Activated naive CD4-positive, alpha-beta T cell treated with anti-CD3 and anti-CD28 coated beads, Interleukin-2, amount 10 ng/mL, durations not matched to agents 7 days and 5 days (primary cell): ENCODE measurements at places on chromosomes 6 and 20.

GRCh38 chr6:162325051-162325450, 402.5 kb downstream of the PRKN start:
- H3K4me3 ChIP-seq, result no peak overlapping the region
- H3K27me3 ChIP-seq, result no peaks in the 10 kb centered on the region
- no peak overlapping the region for H3K27ac ChIP-seq
- no peaks in the 10 kb centered on the region for H3K4me1 ChIP-seq
- H3K36me3 ChIP-seq, result no peaks in the 10 kb centered on the region

DNA sequence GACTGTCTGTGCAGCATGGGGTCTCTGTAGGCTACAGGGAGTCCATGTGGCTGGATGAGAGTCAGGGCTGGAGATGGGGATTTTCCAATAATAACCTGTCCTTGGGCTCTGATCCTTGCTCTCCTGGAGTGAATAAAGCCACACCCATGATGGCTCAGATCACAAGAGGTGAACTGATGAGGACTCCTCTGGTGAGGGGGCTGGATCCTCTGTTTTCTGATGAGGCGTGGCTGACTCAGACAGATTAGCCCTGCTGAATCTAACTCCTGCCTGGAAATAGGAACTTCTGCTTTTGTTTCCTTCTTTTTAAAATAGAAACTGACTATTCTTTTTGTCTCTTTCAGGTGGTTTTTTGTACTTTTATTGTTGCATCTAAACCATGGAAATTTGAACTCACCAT, 27.0 kb downstream of the CST9L start:
- peaks cover 12% of the 10 kb centered on the region for H3K27me3 ChIP-seq
- no peaks in the 10 kb centered on the region for H3K36me3 ChIP-seq
- H3K4me1 ChIP-seq, result no peaks in the 10 kb centered on the region
- no peak for DNase-seq
- H3K4me3 ChIP-seq, result no peak overlapping the region

DNA sequence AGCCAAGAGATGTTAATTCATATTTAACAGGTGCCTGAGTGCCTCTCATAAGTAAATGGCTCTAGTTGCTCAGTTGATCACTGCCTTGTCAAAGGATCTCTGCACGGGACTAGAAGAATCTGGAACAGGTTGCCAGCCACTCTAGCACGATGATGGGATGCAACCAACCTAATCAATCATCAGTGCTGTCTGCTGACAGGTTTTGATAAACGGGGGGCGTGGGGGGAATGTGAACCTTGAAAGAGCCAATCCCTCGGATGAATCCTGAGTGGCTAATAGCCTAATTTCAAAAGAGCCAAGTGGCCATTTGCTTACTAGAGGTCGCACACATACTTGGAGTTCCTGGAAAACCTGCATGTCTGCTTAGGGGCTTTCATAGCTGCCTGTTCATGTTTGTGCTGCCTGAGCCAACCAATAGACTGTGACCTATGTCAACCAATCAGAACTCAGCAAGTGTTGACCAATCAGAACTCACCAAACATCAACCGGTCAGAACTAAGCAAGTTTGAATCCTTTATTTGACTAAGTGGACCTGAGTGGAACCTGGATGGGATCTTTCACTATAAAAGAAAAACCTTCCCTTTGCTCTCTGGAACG, 43.5 kb upstream of the ECI2 start:
- H3K36me3 ChIP-seq, result no peaks in the 10 kb centered on the region
- H3K4me1 ChIP-seq, result no peaks in the 10 kb centered on the region
- no peak overlapping the region for H3K27ac ChIP-seq

GRCh38 chr6:31580807-31581433, 1.3 kb downstream of the LTB start:
- peaks cover 66% of the 10 kb centered on the region for H3K36me3 ChIP-seq
- H3K27ac ChIP-seq, result peak overlapping the region; percentile 97
- no peaks in the 10 kb centered on the region for H3K27me3 ChIP-seq
- DNase-seq, result peak; percentile 90
- peaks cover 70% of the 10 kb centered on the region for H3K4me1 ChIP-seq

DNA sequence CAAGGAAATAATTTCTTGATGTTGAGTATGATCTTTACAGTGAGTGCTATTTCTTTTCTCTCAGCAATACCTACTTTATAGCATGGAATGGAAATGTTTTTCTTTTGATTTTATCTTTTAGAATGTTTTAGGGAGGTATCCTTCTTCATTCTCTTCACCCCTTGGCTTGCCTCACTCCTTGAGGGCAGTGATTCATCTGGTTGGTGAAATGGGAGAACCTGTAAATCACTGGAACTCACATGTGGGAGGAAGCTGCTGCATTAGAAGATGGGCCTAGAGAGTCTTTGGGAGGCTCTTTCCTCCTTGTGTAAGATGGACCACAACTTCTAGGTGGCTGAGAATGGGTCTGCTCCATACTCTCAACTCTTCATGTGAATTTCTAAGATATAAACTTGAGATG, 244.8 kb upstream of the SYNCRIP start:
- H3K27ac ChIP-seq, result no peak overlapping the region
- H3K36me3 ChIP-seq, result no peaks in the 10 kb centered on the region
- no peaks in the 10 kb centered on the region for H3K27me3 ChIP-seq
- H3K4me3 ChIP-seq, result no peak overlapping the region
- no peak for DNase-seq

DNA sequence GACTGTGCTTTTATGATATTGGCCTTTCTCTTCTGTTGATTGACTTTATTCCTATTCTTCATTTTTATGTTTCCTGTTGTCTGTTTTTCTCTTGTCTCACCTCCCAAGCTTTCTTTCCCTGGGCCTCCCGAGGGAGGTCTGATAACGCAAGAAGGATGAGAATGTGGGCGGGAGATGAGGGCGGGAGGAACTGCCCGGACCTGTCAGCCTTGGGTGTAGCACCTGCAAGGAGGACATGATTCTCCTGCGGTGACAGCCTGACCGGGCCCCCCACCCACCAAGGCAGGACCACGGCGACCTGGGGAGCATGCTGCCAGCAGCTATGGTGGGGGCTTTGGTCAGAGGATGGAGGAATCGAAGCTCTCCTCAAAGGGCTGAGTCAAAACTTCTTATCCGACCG, 86.9 kb downstream of the PLEKHG1 start:
- peaks cover 11% of the 10 kb centered on the region for H3K4me1 ChIP-seq
- H3K4me3 ChIP-seq, result no peak overlapping the region
- H3K27me3 ChIP-seq, result peaks cover 13% of the 10 kb centered on the region

DNA sequence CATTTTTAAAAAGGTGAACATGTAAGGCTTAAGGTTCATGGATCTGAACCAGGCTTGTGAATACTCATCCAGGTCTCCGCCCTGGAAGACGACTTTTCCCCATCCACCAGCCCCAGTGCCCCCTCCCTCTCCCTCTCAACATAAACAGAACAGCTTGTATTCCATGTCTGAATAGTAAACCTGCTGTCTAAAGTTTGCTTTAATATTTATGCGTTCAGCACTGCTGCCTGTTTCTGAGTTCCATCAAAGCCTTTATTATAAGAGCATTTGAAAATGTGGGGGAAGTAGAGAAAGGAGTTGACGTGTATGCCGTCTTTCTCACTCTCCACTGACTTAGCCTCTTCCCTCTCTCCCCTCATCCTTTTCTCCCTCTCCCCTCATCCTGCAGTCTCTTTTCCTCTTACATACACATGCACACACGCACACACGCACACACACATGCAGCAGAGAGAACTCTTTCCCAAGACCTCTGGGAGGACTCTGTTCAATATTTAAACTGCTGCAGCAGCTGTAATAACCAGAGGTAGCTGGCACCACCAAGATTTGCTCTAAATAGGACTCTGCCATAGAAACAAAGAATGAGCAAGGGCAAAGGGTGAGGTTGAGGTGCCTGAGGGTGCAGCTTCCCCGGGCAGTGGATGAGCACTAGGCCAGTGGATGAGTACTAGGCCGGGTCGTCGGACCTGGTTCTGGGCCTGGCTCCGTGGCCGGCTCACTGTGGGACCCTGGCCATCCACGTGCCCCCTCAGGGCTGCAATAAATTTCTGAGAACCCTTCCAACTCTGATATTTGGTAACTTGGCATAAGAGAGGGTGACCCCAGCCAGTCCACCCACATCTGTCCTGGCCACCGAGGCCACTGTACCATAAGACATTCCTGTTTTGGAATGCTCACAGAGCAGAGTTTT, 35.4 kb upstream of the VSTM2L start:
- DNase-seq, result no peak
- H3K27ac ChIP-seq, result no peak overlapping the region
- H3K36me3 ChIP-seq, result peaks cover 8% of the 10 kb centered on the region
- H3K27me3 ChIP-seq, result no peaks in the 10 kb centered on the region
- H3K4me1 ChIP-seq, result no peaks in the 10 kb centered on the region

DNA sequence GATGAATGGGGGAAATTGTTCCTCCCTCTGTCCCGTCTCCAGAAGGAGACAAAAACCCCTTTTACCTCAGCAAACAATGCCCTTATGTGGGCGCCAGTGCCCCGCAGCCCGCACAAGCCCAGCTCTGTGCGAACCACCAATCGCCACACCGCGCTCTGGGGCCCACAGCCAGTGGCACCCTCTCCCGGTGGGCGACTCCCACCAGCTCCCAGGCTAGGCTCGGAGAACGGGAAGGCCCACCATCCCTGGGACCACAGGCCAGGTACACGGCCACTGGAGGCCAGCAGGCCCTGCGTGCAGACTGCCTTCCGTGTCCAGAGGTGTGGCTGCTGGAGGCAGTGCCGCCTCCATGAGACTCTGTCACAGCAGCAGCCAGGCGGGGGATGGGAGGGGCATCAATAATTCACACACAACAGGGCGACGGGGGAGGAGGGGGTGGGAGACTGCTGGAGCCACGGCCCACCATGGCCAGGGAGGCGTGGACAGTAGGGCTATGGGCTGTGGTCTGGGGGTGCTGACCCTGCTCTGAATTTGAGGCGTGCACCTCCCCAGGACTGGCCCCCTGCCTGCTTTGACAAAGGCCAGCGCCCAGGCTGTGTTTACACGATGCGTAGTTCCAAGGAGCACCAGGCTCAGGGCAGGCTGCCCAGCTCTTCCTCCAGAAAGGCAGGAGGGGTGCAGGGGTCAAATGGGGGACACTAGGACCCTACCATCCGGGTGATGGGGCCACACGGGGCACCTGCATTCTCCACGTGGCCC, 105.7 kb downstream of the ASXL1 start:
- H3K27me3 ChIP-seq, result no peaks in the 10 kb centered on the region
- no peak overlapping the region for H3K4me3 ChIP-seq
- H3K4me1 ChIP-seq, result no peaks in the 10 kb centered on the region
- no peak overlapping the region for H3K27ac ChIP-seq
- no peak for DNase-seq

GRCh38 chr20:52837378-52837777, 134.8 kb upstream of the TSHZ2 start:
- no peak overlapping the region for H3K4me3 ChIP-seq
- H3K27ac ChIP-seq, result no peak overlapping the region
- no peaks in the 10 kb centered on the region for H3K27me3 ChIP-seq
- no peaks in the 10 kb centered on the region for H3K4me1 ChIP-seq

- H3K27ac ChIP-seq, result no peak overlapping the region
- no peak for DNase-seq
- H3K36me3 ChIP-seq, result no peaks in the 10 kb centered on the region
- no peak overlapping the region for H3K4me3 ChIP-seq
- H3K4me1 ChIP-seq, result no peaks in the 10 kb centered on the region
Observed at GRCh38 chr6:169641461-169642085, 60.3 kb downstream of the WDR27 start.

GRCh38 chr20:3282271-3283221, 43.6 kb upstream of the SLC4A11 start:
- H3K27me3 ChIP-seq, result no peaks in the 10 kb centered on the region
- no peak overlapping the region for H3K4me3 ChIP-seq
- no peaks in the 10 kb centered on the region for H3K4me1 ChIP-seq
- no peaks in the 10 kb centered on the region for H3K36me3 ChIP-seq

GRCh38 chr6:27096834-27097511, 150.5 kb upstream of the PRSS16 start:
- H3K27me3 ChIP-seq, result peaks cover 60% of the 10 kb centered on the region
- peak overlapping the region; percentile 71 for H3K4me3 ChIP-seq
- H3K4me1 ChIP-seq, result peaks cover 22% of the 10 kb centered on the region
- DNase-seq, result peak; percentile 51

DNA sequence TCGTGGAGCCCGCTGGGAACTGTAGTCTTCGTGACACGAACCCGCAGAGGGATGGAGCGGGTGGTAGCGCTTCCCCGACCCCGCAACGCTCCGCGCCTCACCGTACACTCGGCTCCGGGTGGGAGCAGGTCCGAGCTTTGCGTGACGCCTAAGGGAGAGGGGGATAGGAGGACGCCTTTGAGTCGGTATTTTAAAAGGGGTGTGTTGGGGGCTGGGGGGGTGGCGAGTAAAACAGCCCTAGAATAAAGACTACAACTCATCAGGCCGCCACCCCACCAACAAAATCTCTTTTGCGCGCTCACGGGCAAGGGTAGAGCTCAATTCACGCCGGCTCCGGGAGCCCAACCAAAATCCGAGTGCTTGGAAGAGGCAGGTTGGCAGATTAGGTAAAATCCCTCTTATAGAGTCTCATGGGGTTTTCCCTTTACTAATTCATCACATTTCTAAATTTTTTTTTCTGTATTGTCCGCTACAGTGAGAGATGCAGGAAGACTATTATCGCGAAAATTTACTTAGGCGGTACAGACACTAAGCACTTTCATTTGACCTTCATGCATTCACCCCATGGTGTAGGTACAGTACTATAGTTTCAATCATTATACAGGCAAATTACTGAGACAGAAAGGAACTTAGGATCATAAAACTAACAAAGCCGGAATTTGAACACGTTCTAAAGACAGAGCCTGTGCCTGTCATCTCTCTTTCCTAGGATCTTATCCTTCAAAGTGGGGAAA, 706 bp upstream of the SNX14 start:
- peak overlapping the region; percentile 90 for H3K27ac ChIP-seq
- H3K27me3 ChIP-seq, result peaks cover 13% of the 10 kb centered on the region
- peak overlapping the region; percentile 94 for H3K4me3 ChIP-seq
- H3K4me1 ChIP-seq, result peaks cover 30% of the 10 kb centered on the region
- DNase-seq, result no peak

DNA sequence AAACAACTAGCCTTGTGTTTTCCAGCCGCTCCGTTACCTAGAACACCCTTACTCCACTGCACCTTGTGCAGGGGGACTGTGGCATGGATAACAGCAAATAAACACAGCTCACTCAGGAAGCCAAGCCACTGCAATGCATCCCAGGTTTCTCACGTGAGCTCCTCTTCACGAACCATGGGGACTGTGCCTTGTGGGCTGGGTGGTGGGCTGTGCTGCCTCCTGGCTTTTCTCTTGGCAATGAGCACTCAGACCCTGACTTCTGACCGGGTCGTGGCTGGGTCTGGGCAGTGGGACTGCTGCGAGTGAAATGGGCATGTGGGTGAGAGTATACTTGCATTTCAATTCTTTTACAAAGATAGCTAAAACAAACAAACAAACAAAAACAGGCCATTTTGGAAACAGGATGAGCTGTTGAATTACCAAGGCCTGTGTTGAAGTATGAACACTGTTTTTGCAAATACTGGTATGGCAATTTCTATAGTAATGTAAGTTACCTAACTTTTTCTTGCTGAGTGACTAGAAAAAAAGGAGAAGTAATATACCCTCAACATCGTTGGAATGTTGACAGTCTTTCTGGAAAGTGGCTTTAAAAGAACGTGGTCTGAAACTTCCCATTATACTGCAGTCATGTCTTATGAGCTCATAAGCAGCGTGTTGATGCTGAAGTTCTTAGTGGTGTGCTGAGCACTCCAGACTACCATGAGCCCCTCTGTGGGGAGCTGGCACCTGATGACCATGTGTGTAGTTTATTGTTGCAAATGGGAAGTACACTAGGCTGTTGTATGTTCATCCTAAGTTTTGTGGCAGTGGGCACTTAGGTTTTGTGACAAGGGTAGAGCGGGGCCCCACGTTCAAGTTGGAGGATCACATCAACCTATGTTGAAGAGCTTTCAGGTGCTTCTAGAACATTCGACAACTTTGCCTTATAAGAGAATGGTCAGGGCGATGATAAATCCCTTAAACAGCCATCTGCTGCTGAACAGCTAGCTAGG, 120.4 kb downstream of the ARMC2 start:
- DNase-seq, result no peak
- peaks cover 13% of the 10 kb centered on the region for H3K4me1 ChIP-seq
- peaks cover 4% of the 10 kb centered on the region for H3K27me3 ChIP-seq
- H3K4me3 ChIP-seq, result no peak overlapping the region
- no peaks in the 10 kb centered on the region for H3K36me3 ChIP-seq
